ENCODE measurements at places on chromosomes 16 and 17.
A peak's percentile ranks its signal among the peaks of the same experiment; 100 is the strongest.

DNA sequence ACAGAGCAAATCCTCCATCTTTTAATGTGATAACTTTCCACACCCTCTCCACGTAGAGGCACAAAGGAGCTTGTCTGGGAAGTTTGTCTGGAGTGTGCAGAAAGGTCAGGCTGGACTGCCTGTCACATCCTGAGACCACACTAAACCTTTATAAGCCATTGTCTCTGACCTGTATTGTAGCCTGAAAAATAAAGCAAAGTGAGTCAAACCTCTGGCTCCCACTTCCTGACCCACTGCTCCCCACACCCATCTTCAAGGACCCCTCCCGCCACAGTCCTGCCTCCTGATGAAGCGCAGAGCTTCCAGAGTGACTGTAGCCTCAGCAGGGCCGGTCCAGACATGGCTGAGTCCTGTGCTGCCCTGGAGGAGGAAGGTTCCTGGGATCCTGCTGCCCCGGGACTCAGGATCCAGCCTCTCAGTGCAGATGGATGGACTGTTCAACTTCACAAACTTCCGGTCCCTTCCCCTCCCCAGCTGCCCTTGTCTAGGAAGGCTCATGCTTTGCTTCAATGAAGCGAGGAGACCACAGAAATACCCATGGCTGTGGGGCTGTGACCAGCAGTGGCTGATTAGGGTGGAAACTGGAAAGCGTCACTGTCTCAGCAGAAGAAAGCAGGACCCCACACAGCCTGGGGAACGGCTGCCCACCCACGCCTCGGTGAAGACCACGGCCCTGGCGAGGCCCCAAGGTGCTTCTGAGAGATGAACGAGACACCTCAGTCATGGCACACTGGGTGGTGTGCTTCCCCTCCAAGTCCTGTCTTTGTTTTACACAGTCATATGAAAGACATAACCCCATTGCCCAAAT is 30.9 kb upstream of the CLEC18B start:
- DNase-seq = no peak

DNA sequence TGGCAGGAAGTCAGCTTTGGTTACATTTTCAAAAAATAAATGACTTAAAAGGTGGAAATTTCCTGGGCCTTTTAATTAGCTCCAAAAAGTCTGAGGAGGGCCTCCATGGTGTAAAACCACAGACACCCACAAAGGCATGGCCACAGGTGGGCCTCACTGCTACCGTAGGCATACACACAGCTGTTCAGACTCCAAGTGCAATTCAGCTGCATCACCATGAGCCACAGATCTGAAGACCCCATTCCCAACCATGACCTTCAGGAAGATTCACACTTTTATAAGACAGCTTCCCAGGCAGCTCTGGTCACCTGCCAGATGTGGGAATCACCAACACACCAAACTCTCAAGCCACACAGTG is 20.6 kb downstream of the CSNK2A2 start:
- no peak for DNase-seq

GRCh38 chr17:40503154-40503553 is 1.7 kb upstream of the TNS4 start:
- no peak for DNase-seq

DNA sequence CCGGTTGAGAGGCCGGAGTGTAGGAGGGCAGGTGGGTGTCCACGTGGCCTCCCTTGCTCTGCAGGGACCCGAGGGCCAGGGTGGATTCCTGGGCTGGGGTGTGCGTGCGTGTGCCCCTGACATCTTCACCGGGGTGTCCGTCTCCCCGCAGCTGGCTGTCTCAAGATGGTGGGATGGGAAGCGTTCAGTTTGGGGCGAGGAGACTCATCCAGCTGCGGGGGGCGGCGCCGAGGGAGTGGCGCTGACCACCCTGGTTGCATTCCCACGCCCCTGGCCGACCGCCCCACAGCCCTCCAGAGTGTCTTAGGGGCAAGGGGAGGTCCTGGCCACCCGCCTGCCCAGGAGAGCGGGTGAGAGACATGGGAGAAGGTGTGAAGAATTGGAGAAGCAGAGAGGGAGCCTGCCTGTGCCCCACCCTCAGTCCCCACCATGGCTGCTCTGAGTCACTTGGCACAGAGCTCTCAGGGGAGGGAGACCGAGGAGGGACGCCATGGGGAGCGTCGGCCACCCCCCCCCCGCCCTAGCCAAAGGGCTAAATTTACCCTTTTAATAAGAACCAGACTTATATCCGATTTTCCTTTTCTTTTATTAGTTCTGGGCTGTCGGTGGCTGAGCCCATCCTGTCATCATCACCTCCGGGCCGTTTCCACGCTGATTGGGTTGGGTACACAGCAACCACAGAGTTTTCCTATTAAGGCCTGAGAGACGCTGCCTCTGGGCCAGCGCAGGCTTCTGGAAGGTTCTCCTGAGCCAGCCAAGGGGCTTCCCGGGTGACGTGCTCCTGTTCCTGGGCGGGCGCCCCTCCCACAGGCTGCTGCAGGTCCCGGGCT is 22.0 kb downstream of the BAHCC1 start:
- no peak for DNase-seq

DNA sequence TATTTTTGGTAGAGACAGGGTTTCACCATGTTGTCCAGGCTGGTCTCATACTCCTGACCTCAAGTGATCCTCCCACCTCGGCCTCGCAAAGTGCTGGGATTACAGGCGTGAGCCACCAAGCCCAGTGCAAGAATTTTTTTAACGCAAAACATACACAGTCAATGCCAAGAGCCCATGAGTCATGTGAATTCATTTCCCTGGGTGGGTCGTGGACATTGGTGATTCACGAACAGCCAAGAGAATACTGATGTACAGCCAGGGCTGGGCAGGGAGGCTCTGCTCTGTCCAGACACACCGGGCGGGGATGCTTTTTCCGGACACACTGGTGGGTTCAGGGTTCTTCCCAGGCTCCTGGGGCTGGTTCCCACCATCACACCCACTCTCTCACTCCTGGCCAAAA is 17.7 kb downstream of the SLC38A8 start:
- DNase-seq = no peak

DNA sequence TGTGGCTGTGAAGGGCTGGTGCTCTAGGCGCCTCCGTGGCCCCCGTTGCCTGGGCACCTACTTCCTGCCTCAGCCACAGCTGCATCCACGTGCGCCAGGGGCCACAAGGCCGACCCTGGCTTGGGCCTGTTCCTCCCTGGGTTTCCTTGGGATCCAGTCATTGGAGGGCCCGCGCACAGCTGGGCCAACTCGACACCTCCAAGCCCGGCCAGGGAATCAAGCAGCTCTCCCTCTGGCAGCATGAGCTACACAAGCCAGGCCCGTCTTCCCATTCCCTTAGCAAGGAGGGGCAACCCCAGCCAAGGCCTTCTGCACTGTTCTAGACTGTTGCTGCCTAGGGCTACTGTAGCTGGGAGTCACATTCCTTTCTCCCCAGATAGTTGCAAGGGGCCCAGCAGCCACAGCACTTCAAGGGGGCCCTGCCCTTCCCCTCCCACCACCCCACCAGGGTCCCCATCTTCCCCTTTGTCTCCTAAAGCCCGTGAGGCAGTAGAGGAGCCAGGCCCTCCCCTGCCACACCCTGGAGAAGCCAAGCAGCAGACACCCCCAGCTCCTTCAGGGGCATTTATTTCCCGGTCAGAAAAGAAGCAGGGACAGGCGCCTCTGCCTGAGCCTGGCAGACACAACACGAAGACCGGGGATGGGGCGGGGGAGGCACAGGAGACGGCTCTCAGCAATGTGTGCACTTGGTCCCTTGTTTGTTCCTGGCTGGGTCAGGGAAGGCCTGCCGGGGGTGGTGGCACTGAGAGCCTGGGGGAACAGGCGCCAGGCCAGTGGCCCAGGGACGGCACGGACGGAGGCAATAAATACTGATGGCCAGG is 3.8 kb downstream of the ARHGDIA start:
- no peak for DNase-seq

DNA sequence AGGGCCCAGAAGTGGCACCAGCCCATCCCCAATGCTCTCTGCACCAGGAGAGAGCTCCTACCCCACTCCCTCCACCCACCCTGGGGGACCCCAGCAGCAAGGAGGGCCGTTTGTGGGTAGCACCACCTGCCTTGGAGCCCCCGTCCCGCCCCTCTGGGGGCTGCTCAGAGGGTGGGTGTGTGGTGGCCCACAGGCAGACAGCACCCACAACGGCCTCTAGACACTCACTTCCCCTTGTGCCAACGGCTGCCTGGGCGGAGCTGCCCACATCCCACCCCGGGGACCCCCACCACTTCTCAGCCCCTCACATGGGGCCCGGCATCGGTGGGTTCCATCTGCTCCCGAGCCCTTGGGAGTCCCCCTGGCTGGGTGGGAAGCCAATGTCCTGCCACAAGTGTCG is 33.3 kb downstream of the BAHCC1 start:
- DNase-seq = no peak

DNA sequence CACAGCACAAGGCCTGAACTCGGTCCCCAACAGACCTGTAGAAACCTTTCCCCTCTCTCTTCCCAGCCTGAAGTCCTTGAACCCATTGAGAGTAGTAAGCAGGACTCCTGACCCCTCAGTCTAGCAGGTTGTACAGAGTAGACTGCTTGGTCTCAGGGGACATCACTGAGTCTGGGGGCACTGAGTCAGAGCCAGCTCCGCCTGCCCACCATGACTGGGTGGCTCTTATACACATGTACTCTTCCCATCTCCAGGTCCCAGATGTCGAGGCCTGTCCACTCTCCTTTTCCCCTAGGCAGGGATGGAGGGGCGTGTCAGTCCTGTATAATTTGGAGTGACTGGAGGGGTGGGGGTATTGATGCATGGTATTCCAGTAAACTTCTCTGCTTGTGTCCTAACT is 23.5 kb downstream of the LIG3 start:
- DNase-seq = no peak

GRCh38 chr17:33389504-33390135 is 96.5 kb upstream of the ASIC2 start:
- no peak for DNase-seq

DNA sequence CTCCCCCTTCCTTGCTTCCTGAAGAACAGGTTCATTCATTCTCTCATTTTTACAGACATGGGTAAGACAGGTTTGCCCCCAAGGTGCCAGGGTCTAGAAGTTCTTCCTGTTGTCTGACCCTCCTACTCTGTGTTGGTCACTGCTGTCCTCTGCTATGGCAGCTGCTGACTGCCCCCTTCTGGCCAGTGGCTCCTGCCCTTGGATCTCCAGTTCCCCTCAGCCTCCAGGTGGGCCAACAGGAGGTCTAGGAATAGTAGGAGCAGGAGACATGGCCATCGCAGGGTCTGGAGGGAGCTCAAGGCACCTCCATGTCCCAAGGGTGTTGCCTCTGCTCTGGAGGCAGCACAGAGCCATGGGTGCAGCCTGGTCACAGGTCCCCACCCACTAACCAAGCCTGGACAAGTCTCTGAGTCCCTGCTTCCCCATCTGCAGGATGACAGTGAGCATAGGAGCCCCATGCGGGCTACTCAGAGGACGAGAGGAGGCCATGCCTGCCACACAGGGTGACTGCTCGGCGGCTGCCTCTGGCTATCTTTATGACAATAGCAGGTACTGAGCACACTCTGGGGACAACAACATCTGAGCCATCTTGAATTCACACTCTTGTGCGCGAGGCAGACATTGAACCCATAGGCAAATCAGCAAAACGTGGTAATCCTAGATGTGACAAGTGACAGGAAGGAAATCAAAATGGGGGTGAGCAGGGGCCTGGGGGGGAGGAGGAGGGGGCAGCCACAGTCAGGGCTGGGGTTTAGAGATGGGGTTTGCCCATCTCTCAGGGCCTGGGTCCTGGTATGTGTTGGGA is 27.0 kb upstream of the NXPH3 start:
- DNase-seq = peak; percentile 39

- DNase-seq = peak; percentile 37
Observed at GRCh38 chr17:48544349-48545021, 424 bp downstream of the HOXB2 start.

- no peak for DNase-seq
Observed at GRCh38 chr16:80938004-80938878, 68.4 kb downstream of the CMC2 start.

GRCh38 chr17:76213491-76213890 is 26.8 kb downstream of the RNF157 start:
- DNase-seq = no peak

DNA sequence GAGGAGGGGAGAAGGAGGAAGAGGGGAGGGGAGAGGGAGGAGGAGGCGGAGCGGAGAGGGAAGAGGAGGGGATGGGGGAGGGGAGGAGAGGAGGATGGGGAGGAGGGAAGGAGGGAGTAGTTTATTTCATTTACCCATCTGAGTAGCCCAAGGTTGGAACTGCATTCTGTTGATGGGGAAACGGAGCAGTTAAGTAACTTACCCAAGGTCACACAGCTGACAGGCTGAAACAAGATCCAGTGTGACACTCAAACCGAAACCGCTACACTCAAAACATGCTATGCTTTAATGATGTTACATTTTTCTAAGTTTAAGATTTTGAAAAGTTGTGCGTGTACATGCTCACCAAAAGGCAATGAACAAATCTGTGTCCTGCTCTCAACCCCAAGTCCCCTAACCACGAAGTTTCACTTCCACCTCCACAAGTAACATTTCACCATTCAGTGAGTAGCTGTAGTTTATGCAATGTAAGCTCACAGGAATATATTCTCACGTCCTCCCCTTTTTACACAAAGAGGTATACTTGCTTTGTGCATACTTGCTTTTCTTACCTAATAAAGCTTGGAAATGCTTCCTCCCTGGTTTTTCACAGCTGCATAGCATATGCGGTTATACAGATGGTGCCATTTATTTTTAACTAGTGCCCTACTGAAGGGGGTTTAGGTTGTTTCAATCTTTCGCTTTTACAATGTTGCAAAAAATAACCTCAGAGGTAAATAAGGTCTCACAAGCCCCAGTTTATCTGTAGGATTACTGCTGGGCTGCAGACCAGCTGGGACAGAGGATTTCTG is 275.3 kb downstream of the PARN start:
- no peak for DNase-seq

GRCh38 chr16:76670125-76670857 is 393.1 kb downstream of the CNTNAP4 start:
- DNase-seq = no peak

GRCh38 chr16:66057057-66057456 is 309.4 kb upstream of the CDH5 start:
- DNase-seq = no peak

DNA sequence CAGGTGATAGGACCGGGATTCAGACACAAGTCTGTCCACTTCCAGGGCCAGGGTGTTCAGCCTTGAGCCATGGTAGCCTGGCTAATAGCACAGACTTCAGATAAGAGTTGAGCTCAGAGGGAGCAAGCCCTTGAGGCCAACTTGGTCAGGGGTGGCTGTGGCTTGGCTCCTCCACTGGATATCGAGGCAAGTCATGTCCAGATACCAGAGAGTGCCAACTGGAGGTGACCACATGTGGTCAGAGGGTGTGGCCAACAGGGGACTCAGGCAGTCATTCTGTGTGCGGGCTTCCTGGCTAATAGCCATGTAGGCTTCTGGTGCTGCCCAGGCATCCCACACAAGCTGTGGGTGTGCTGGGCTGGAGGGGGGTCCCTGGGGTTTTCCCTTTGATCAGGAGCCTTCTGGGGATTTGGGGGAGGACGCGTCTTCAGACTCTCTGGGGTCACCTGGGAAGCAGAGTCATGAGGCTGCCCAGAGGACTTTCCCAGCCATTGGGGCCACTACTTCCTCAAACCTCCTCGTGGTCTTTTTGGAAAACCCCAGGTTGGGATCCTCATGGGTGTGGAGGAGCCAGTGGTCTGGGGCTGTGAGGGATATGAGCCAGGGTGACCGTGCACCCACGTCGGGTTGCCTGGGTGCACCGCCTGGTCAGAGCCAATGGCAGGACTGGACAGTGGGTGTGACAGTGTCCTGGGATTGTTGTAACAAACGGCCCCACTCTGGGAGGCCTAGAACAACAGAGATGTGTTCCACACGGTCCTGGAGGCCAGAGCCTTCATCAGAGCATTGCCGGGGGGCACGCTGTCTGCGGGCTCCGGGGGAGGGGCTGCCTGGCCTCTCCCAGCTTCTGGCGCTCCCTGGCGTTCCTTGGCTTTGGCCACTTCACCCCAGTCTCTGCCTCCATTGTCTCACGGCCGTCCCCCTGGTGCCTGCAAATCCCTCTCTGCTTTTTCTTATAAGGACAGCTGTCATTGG is 25.0 kb downstream of the COX4I1 start:
- no peak for DNase-seq
